Nephron progenitor cell (in vitro differentiated cells): ENCODE measurements at places on chromosomes 11 and 22.

DNA sequence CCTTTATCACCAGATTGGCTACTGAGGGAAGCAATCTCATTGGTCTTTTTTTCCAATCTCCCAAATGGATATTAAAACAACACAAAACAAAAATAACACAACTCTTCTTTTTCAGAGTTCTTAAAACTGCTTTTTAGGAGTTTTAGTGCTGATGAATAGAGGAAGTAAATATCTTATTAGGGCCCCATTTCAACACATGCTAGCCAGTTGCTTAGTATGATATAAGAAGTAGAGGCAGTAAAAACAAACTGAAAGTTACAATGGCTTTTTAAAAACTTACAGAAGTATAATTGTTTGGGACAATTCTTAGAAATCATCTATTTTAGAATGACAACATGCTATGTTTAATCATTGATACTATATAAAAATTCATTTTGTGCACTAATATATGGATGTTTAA, 3.4 kb downstream of the C11orf71 start:
- no peaks in the 10 kb centered on the region for H3K27me3 ChIP-seq
- no peak for DNase-seq
- no peak overlapping the region for H3K27ac ChIP-seq
- H3K4me3 ChIP-seq, result no peak overlapping the region
- H3K4me1 ChIP-seq, result peaks cover 28% of the 10 kb centered on the region
- peaks cover 2% of the 10 kb centered on the region for H3K36me3 ChIP-seq

DNA sequence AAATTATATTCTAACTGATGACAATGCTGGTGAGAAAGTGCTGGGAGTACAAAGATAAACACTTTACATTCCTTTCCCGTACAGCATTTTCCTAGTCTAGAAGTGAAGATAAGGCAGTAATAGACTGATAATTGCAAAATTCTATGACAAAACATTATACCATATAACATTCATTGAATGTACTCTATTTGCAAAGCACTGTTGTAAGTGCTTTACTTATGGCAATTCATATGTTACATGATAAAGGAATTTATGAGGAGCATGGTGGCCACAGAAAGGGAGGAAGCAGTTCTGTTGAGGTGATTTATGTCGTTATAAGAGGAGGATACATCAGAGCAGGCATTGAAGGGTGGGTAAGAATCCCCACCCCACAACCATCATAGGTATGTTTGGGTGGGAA, 434.8 kb downstream of the RAB38 start:
- DNase-seq, result no peak
- peaks cover 27% of the 10 kb centered on the region for H3K4me1 ChIP-seq
- H3K27ac ChIP-seq, result no peak overlapping the region

GRCh38 chr11:7571640-7572000, 57.8 kb downstream of the PPFIBP2 start:
- H3K4me3 ChIP-seq, result peak overlapping the region; percentile 54
- peak; percentile 78 for DNase-seq
- peaks cover 10% of the 10 kb centered on the region for H3K36me3 ChIP-seq

- H3K36me3 ChIP-seq, result no peaks in the 10 kb centered on the region
- DNase-seq, result no peak
- H3K4me1 ChIP-seq, result peaks cover 9% of the 10 kb centered on the region
- no peak overlapping the region for H3K27ac ChIP-seq
Observed at GRCh38 chr11:69307871-69308431, 14.0 kb downstream of the MYEOV start.

DNA sequence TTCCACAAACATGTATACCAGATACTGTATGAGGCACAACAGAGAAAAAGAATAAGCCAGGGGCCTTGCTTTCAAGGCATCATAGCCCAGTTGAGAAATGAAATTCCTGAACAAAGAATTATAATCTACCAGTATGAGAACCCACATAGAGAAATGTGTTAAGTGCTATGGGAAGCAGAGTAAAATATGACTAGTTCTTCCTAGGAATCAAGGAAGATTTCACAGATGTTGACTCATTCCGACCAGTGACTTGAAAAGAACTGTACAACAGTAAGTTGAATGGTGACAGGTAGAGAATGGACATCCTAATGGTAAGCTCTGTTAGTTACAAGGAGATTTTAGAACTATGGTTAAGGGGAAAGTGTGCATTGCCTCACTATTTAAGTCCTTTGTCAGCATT, 102.6 kb downstream of the TRIM44 start:
- peaks cover 14% of the 10 kb centered on the region for H3K4me1 ChIP-seq
- DNase-seq, result no peak
- H3K36me3 ChIP-seq, result peaks cover 30% of the 10 kb centered on the region
- H3K27ac ChIP-seq, result no peak overlapping the region
- H3K4me3 ChIP-seq, result no peak overlapping the region

- H3K4me3 ChIP-seq, result no peak overlapping the region
- DNase-seq, result no peak
- no peak overlapping the region for H3K27ac ChIP-seq
Observed at GRCh38 chr11:106400949-106401570, 323.6 kb downstream of the AASDHPPT start.

DNA sequence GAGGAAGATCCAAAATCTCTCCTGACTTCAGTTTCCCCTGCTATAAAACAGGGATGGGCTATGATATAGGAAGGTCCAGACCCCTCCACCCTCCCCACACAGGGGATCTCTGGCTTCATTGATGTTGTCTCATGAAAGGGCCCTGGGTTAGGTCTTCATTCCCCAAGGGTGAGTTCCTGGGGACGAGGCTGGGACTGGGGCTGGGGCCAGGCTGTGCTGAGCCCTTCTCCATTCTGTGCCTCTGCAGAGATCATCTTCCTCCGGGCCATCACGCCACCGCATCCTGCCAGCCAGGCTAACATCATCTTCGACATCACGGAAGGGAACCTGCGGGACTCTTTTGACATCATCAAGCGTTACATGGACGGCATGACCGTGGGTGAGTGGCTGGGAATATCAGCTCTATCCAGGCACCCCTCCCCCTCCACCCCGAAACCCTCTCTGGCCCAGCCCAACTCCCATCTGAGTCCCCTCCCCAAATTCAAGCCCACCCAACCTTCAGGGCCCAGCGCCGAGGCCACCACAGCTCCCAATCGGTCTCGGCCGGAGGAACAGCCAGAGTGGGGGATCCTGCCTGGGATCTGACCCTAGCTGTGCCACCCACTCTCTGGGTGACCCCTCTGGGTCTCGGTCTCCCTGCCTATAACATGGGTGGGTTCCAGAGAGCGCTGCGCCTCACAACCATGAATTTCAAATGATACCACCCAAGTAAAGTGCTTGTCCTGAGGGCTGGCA, 74.2 kb downstream of the FBLN1 start:
- peaks cover 9% of the 10 kb centered on the region for H3K4me1 ChIP-seq
- H3K27ac ChIP-seq, result no peak overlapping the region
- H3K4me3 ChIP-seq, result no peak overlapping the region
- DNase-seq, result no peak
- H3K36me3 ChIP-seq, result no peaks in the 10 kb centered on the region

GRCh38 chr22:50170453-50171318, at the start of gene PANX2:
TSS of gene PANX2 (plus strand) at chr22:50170731. CDS start at chr22:50170731, 0 bp downstream.
- H3K4me3 ChIP-seq, result peak within 1 kb of the TSS; percentile 86
- H3K4me1 ChIP-seq, result peaks cover 8% of the 10 kb centered on the region
- DNase-seq, result peak; percentile 64
- no peaks in the 10 kb centered on the region for H3K36me3 ChIP-seq
- H3K27ac ChIP-seq, result no peak within 1 kb of the TSS

DNA sequence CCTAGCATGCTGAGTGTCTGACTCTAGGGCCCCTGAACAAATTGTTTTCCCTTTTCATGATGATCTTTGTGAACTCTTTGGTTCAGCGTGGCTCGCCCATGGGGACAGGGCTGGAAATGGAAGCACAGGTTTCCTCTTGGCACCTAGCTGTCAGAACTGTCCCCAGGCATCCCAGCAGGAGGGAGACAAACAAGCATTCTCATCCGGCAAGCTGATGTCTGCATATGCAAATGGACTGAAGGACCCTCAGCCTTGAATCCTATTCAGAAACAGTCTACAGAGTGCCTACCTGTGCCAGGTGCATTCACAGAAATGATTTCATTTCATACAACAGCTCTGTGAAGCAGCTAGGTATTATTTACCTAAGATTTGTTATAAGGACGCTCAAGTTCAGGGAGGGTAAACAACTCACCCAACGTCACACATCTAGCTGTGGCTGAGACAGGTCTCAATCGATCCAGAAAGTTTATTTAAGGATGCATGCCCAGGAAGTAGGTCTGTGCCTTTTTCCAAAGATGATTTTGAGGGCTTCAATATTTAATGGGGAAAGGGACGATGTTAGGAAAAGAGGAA, 176.4 kb downstream of the KIRREL3 start:
- H3K4me3 ChIP-seq, result no peak overlapping the region
- peaks cover 25% of the 10 kb centered on the region for H3K4me1 ChIP-seq
- peaks cover 4% of the 10 kb centered on the region for H3K27me3 ChIP-seq
- no peak for DNase-seq

DNA sequence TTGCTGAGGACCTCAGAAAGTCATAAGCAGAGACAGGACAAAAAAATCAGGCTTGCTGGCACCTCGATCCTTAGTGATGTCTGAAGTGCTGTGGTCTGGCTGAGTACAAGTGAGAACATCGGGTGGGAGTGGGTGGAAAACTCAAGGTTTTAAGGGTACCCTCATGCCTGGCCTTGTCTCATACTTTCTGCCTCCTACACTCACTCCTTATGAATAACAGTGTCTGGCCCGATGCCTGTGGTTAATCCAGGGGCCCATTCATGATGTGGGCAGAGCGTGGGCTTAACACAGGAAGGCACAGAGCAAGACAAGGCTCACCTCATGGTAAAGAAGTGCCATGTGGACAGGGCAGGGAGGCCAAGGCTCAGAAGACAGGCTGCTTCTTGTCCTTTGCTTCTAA, 11.0 kb upstream of the UCP3 start:
- H3K27me3 ChIP-seq, result no peaks in the 10 kb centered on the region
- peaks cover 31% of the 10 kb centered on the region for H3K36me3 ChIP-seq
- DNase-seq, result no peak
- peaks cover 8% of the 10 kb centered on the region for H3K4me1 ChIP-seq
- H3K4me3 ChIP-seq, result no peak overlapping the region
- no peak overlapping the region for H3K27ac ChIP-seq

DNA sequence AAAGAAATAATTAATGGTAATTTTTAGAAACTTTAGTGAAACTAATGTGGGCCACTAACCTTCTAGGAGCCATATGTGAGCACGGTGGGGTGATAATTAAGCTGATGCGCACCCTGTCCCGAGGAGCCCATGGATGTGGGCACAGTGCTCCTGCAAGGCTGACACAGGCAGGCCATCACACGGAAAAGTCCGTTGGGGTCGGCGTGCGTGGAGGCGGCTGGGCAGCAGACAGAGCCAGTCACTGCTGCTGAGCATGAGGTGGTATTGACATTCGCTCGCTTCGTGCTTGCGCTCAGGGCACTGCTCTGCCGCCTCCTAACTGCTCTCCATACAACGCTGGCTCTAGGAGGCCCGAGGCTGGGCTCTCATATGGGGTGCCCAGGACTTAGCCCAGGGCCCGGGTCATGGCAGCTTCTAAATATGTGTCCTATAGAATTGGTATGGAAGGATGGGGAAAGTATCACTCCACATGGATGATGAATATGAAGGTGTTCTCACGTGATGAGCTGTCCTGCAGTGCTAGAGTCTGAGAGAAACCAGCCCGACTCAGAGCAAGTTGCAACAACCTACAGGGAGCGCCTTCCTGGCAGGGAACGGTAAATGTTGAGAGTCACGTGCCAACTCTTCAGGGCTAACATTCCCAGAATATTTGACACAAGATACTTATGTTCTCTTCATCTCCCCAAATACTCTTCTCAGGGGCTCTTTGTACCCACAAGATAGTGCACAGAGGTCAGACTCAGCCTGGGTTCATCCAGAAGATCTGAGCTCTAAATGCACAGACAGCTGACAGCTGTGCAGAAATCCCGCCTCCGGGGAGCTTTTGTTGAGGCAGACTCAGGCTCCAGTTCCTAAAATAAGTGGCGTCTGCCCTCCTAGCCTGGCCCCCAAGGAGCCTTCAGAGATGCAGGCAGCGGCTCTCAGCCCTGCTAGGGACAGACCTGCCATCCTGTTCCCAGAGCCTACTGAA, 50.6 kb upstream of the ARFGAP3 start:
- peaks cover 63% of the 10 kb centered on the region for H3K4me1 ChIP-seq
- no peak overlapping the region for H3K4me3 ChIP-seq
- H3K27ac ChIP-seq, result no peak overlapping the region
- no peak for DNase-seq
- H3K36me3 ChIP-seq, result peaks cover 10% of the 10 kb centered on the region
- H3K27me3 ChIP-seq, result no peaks in the 10 kb centered on the region

DNA sequence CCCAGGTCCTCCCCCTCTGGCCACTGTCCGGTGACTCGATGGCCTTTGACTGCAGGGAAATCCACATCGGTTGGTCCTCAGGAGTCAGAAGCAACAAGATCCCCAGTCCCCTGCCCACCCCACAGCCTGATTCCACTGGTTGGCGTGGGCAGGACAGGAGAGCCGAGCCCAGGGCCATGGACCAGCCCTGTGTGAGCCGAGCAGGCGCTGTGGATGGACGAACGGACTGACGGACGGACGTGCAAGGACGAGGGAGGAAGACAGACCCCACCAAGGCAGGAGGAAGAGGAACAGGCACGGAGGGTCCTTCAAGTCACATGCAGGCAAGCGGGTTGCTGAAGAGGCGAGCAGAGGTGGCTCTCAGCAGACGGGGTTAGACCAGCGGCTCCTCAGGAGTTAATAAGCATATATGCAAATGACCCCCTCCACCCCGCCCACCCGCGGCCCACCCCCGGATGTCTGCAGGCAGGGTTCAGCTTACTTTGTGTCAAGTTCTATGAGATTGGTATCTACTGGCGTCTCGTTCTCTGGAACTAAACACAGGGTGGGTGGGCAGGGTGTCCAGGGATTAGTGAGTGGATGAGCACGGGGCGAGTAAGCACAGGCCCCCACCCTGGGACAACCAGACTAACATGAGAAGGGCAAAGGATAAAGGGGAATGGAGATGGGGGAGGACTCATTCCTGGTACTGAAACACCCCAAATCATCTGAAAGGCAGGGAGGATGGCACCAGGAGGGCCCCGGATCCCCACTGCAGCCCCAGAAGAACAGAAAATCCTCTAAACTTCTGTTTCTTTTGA, 26.8 kb downstream of the TPBGL start:
- no peak overlapping the region for H3K4me3 ChIP-seq
- H3K36me3 ChIP-seq, result no peaks in the 10 kb centered on the region
- H3K4me1 ChIP-seq, result no peaks in the 10 kb centered on the region
- H3K27ac ChIP-seq, result peak overlapping the region; percentile 84
- peaks cover 9% of the 10 kb centered on the region for H3K27me3 ChIP-seq

- peaks cover 7% of the 10 kb centered on the region for H3K27me3 ChIP-seq
- no peak overlapping the region for H3K4me3 ChIP-seq
- peaks cover 8% of the 10 kb centered on the region for H3K36me3 ChIP-seq
- peaks cover 31% of the 10 kb centered on the region for H3K4me1 ChIP-seq
Observed at GRCh38 chr11:73995247-73995646, 12.6 kb upstream of the UCP2 start.

DNA sequence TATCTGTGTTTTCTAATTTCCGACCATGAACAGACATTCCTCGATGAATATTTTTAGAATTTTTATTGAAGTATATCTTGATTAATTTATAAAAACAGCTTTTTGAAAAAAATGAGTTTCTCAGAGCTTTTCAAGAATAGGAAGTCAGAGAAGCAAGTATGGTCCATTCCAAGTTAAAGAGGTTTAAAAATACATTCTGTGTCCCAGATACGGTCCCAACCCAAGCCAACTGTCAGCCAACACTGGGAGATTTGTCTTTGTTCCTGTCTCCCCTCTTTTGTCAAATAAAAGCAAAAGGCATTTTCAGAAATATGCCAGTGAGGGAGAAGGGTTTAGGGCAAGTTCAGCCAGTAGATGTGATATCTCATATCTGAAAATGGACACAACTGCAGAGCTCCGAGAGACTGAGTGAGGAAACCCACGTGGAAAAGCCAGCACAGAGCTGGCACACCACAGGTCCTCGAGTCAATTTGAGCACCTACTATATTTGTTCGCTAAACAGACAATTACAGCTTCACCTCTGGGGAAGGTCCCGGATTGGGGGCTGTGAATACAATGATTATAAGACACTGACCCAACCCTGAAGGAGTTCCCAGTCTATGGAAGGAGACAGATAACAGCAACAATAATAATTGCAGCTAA, 59.8 kb downstream of the C11orf91 start:
- H3K27ac ChIP-seq, result no peak overlapping the region
- no peaks in the 10 kb centered on the region for H3K4me1 ChIP-seq
- no peak for DNase-seq
- peaks cover 4% of the 10 kb centered on the region for H3K36me3 ChIP-seq
